ENCODE measurements at places on chromosomes 11 and 22.

DNA sequence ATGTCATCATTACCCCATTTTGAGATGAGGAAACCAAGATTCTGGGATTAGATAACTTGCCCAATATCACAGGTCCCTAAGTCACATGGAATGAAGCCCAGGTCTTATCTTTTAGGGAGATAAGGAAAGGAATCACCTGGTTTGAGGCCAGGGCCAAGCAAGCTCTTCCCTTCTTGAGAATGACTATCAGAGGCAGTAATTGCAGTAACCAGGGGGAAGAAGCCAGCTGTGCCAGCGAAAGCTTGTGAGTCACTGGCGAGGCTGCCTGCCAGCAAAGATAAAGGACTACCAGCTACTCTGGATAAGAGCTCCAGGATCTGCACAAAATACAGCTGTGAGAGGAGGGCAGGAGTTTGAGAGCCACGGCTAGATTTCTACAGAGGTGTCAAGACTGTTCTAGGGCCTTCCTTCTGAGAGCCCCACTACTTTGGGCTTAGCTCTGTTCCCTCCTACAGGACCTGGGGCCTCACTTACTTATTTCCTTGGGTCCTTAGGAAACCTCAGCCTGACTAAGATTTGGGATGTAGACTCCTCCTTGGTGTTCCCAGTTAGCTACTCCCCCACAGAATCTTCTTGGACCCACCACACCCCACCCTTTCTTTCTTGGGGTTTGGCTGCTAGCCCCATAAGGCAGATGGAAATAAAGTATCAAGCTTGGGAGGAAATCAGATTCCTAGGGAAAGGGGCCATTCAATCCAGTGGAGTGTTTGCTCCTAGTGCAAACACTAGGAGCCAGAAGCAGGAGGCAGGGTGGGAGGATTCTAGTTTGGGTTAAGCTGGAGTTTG is 9.7 kb upstream of the CCKBR start:
- peak; percentile 50 for DNase-seq

DNA sequence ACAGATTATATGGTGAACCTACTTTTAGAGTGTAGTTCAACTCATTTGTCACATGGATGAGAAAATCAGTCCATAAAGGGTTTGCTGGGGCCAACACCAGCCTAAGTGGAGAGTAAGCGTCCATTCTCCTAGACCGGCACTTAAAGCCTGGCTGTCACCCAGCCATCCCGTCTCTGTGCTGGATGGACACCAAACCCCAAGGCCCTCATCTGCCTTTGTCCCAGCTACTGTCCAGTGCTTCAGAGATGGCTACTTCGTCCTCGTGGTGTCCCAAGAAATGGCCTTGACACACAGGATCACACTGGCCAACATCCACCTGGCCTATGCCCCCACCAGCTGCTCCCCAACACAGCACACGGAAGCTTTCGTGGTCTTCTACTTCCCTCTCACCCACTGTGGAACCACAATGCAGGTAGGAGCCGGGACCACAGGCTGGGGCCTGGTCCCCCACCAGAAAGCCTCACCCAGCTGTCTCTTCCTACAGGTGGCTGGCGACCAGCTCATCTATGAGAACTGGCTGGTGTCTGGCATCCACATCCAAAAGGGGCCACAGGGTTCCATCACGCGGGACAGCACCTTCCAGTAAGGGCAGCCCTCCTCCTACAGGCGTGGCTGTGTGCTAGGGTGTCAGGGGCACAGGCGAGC is 3.5 kb downstream of the ZP1 start:
- DNase-seq = no peak

GRCh38 chr11:376531-377173 is 7.4 kb downstream of the B4GALNT4 start:
- no peak for DNase-seq

- DNase-seq = no peak
Measured at GRCh38 chr22:44737406-44738346, 14.7 kb upstream of the ARHGAP8 start.

GRCh38 chr22:49016909-49017481 is 810.7 kb downstream of the BRD1 start:
- DNase-seq = no peak

DNA sequence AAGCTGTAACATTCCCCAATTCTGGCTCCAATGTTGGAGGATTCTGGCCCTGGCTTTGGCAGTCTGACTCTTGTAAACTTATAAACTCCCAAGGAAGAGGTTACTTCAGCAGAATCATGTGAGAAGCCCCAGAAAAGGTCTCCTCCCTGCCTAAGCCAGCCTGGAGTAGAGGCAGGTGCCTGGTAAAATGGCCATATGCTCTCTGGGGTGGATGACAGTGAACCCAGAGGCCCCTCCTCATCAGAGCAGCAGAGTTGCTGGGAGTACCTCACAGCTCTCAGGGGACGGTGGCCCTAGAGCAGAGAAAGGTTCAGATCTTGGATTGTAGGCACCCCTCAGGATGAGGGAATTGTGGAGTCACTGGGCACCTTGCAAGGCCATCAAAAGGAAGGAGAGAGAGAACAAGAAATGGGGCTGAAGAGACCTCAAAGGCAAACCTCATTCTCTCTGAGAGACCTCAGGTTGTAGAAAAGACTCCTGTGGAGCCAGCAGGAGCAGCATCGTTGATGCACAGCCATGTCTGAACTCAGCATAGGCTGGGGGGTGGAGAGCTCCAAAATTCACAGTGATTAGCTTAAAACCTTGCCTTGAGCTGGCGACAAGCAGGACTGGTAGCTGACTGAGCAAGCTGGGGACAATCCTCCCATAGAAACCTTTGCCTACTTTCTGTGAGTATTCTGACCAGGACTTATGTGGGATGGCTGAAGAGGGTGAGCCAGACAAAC is 4.9 kb upstream of the P2RY6 start:
- no peak for DNase-seq

DNA sequence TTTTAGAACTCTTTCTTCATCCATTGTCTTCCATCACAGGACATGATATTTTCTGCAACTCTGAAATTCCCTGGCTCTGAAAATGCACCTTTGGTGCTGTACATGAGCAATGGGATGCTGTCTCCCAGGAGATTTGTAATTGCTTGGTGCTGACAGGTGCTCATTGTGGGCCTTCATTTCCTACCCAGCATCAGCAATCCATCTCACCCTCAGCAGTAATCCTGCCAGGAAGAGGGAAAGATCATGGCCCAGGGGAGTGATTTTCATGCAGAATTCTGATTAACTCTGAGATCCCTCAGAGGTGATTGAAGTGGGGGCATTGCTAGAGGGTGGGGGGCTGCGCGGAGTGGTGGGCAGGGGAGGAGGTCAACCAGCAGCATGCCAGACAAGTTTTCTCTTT is 651.7 kb downstream of the NELL1 start:
- no peak for DNase-seq

DNA sequence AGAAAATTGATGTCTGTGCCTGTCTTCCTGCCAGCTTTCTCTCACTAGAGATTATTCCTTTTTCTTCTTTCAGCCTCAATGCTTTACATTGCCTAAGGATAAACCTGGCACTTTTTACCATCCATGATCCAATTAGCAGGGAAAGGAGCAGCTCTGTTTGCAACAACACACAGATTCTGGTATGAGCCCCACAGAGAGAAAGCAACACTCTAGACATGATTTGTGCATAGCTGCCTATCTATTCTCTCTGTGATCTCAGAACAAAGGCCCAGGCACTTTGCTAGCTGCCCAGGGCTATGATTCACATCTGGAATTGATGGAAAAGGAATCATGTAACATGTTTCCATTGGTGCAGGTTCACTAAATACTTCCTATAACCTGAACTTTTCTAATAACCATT is 685.0 kb downstream of the ETS1 start:
- DNase-seq = no peak

- DNase-seq = no peak
Measured at GRCh38 chr11:26767060-26767459, 45.2 kb upstream of the SLC5A12 start.

DNA sequence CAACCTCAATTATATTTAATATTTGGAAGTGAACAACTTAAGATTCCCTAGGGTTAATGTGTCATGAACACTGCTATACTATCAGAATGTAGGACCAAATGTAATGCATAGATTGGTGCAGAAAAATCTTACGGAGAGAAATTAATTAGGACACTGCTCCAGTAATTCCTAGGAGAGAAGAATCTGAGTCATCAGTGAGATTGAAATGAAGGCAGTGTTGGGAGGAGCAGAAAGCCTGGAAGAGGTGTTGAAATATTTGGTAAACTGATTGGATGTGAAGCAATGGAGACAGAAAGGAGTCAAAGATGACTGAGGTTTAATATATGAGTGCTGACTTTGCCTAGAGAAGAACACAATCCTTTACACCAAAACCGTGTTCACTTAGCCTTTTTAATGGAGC is 836.0 kb downstream of the FAM181B start:
- no peak for DNase-seq

DNA sequence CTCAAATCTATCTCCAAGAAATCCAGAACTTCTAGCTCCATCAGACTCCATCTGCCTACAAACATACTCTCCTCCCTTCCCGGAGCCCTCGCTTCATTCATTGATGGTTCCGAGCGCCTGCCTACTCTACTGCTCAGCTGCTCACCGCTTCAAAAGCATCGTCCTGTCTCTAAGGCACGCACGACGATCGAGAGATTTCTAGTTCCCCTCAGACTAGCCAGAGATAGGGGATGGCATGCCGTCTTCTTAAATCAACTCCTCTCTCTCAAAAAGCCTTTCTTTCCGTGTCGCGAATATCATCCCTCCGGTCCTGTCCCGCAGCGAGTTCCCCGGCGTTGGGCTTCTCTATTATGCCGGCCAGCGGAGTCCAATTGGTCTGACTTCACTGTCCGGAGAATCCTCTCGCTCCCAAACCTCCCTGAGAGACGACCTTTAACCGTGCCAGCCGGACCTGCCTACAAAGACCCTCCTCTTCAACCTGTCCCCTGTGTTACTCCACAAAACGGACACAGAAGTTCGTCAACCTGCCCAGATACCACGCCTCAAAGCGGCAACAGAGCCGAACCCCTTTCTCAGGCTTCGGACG is 592 bp downstream of the EEF1G start:
- DNase-seq = no peak

DNA sequence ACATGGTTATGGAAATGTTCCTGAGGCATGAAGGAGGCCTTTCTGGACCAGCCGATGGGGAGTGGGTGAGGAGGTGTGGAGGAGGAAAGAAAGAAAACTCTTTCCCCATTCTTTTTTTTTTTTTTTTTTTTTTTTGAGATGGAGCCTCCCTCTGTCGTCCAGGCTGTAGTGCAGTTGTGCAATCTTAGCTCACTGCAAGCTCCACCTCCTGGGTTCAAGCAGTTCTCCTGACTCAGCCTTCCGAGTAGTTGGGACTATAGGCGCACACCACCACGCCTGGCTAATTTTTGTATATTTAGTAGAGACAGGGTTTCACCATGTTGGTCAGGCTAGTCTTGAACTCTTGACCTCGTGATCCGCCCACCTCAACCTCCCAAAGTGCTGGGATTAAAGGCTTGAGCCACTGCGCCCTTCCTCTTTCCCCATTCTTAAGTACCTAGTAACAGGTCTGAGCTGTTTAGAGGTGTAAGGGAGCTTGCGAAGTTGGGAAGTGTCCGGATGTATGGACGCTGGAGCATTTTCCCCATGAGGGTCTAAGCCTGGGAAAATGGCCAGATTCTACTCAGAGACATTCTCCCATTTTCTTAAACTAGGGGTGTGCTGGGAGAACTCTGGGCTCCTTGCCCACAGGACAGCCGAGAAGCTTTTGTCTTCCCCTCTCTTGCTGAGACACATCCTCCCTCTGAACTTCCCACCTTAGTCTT is 135.8 kb downstream of the TEAD1 start:
- no peak for DNase-seq

DNA sequence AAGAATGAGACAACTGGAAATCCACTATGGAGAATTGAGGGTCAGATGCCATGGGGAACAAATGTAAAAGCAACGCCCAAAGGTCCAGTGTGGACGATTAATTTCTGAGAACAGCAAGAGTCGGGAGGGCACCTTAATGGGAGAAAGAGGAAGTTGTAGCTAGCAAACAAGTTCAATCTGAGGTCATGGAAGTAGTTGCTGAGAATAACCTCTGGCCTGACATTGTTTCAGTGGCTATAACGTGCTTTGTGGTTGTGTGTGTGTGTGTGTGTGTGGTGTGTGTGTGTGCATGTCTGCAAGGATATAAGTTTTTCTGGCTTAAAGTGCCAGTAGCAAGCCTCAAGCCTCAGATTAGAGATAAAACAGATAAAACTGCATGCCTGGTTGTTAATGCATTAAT is 1630.1 kb upstream of the TENM4 start:
- DNase-seq = no peak

GRCh38 chr11:130427581-130428315 is 661 bp downstream of the ADAMTS8 start:
- DNase-seq = no peak

DNA sequence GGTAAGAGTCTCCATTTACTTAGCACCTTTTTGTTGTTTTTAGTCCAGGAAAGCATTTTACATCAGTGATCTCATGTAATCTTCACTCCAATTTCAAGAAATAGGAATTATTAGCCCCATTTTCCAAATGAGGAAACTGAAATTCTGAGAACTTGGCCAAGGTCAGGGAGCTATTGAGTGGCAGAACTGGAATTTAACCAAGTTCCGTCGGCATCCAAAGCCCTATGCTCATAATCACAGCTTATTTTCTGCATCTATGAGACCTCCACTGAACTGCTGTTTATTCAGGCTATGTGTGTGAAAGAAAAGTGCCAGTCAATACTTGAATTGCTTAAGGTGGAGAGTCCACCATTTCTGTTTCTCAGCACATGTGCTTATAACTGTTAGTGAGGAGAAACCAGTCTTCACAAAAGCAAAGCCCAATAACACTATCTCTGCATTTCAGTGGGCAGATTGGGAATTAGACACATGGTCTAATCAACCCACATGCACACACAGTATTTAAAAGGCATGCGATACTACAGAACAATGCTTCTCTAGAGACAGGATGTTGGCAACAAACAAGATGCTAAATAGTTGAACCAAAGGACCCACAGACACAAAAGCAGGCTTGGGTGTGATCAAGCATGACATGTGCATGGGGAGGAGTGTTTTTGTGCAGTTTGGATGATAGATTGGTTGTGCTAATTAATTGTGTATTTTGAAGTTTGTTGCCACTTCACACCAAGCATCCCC is 780.6 kb downstream of the OPCML start:
- no peak for DNase-seq
